Thoracic aorta (tissue), 2 donors: ENCODE measurements at places on chromosomes 12 and 14. TPM values are rescaled to one million over a fixed set of nuclear protein-coding genes. Genes with fewer than 3 reads are reported as not detected.

GRCh38 chr12:102992297-102992696 lies 34.8 kb downstream of the ASCL1 start:
- no peak for DNase-seq

DNA sequence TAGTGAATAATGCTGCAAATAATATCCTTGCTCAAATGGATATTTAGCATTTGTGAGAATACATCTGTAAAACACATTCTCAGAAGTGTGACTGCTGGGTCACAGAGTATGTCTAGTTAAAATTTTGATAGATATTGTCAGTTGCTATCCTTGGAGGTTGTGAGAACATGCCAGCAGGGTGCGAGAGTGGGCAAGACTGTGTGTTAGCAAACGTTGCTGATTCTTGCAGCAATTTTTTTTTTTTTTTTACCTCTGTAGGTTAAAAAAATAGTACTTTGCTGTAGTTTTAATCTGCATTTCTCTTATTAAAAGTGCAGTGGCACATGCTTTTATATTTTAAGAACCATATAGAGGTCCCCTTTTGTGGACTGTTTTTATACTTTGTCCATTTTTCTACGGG lies 4.5 kb upstream of the NYNRIN start:
- no peak for DNase-seq

DNA sequence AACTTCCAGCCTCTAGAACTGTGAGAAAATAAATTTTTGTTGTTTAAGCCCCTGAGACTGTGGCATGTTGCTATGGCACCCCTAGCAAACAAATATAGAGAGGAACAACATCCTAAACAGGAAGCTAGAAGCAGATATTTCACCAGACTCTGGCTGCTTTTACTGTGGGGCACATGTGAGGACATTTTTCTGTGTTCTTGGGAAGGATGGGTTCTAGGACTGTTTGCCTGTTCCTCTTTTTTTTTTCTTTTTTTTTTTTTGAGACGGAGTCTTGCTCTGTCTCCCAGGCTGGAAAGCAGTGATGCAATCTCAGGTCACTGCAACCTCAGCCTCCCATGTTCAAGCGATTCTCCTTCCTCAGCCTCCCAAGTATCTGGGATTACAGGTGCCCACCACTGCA lies 4.2 kb upstream of the HRK start:
- DNase-seq = no peak

Gene KRT84
- total RNA-seq = not detected

- no peak for DNase-seq
Observed at GRCh38 chr12:122937622-122938091, 28.6 kb downstream of the ABCB9 start.

- no peak for DNase-seq
Observed at GRCh38 chr12:116910280-116910644, 488 bp upstream of the FBXW8 start.

Gene ARG2
- total RNA-seq = 2.8 TPM

DNA sequence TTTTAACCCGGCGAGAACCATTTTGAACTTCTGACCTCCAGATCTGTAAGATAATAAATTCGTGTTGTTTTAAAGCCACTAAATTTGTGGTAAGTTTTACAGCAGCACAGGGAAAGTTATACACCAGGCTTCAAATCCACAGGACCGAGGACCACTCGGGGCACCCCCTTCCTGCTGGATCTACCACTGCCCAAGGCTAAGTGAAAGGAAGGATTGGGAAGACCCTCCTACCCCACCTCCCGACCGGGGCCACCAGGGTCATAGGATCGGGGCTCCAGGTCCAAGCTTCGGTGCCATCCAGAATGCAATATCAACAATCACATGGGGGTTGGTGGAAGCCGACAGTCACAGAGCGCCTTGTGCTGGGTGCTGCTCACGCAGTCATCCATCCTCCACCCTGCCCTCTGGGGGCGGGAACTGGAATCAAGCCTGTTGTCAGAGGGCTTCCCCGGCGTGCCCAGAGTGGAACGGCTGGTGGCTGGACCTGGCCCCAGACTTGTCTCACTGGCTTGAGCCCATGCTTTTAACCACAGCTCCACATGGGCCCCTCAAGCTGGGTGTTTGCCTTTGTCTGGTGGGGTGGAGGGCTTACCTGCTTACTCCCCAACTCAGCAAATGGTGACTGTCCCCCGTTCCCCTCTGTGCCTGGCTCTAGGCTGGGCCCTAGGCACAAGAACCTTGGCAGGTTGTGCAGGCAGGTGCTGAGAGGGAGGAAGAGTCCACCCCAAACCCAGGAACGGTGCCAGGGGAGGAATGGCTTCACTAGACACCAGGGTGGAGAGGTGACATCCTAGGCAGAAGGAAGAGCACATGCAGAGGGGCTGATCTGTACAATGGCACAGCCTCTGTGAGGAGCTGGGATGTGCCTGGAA lies 180.3 kb upstream of the RTL1 start:
- no peak for DNase-seq

DNA sequence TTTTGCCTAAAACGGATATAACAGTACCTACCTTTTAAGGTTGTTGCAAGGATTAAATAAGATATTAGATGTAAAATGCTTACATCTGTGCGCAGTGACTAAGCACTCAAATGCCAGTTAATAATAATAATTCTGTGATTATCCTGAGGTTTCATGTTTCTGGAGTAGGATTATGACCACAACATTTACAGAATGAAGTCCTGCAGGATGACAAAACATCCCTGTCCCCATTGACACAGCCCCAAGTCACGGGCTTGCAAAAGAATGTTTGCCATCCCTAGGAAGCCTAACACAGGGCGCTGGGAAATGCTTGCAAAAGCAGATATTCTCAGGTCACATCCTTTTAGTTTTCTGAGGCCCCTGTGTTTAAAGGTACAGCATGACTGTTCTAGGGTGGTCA lies 20.1 kb downstream of the SUSD6 start:
- no peak for DNase-seq

DNA sequence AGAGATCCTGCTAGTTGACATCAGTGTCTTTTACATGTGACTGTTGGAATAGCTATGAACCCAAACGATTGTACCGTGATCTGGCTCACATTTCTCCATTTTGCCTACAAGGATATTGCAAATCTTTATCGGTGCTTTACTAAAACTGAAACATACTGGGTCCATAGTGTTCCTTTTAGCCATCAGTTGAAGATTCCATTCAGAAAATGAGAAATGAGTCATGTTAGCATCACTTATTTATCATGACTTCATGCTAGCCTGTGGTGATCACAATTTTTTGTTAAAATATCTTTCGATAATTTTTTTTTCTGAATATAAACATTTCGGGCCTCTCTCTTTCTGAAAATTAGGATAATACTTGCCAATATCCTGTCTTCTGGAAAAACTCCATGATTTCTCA lies 210.3 kb downstream of the EGLN3 start:
- no peak for DNase-seq

DNA sequence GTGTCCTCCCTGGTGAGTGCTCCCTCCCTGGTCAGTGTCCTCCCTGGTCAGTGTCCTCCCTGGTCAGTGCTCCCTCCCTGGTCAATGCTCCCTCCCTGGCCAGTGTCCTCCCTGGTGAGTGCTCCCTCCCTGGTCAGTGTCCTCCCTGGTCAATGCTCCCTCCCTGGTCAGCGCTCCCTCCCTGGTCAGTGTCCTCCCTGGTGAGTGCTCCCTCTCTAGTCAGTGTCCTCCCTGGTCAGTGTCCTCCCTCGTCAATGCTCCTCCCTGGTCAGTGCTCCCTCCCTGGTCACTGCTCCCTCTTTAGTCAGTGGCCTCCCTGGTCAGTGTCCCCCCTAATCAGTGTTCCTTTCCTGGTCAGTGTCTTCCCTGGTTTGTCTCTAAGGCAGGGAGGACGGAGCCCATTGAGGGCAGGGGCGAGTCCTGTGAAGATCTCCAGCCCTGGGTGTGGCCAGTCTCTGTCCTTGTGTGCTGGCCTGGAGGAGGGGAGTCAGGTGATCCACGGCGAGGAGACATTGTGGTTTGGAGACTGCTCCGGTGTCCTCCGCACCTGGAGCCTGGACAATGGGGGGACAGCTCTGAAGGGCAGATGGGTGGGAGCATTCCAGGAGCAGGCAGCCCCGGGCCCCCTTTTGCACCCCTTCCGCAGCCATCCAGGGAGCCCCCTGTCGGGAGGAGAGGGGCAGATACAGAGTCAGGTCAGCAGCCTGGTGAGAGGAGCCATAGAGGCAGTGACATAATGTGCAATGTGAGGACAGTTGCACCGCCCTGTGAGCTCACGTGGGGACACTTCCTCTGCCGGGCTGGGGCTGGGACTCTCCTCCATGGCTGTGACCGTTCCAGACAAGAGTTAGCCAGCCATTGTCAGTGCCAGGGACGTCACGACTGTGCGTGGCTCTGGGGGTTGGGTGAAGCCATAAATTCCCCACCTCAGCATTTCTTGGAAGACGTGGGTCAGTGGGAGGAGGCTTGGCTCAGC lies 93.4 kb downstream of the ADGRD1 start:
- DNase-seq = no peak

Gene KICS2
- 5.7 TPM for total RNA-seq

GRCh38 chr12:43586646-43587245 lies 34.7 kb upstream of the ADAMTS20 start:
- DNase-seq = no peak

Gene NKX2-1
- total RNA-seq = not detected
